ENCODE measurements at places on chromosomes 2 and 18.

DNA sequence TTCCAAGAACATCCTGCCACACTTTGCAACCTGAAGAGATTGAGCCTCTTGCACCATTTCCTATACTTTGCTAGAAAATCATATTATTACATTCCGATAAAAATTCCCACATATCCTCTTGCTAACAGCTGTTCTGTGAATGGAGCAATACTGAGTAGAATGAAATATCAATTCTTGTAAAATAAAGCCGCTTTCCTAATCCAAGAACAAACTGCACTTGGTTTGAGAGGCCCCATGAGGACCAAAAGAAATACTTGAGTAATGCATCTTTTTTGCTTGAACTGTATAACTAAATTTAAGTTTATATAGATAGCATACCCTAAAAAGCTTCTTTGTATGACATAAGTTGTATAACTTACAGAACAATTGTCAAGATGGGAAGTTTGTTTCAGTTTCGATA lies 632.4 kb upstream of the SLC8A1 start:
- no peak for DNase-seq

GRCh38 chr2:124339709-124340108 lies 314.6 kb downstream of the CNTNAP5 start:
- DNase-seq = no peak

GRCh38 chr18:32139835-32140283 lies 48.2 kb downstream of the RNF138 start:
- DNase-seq = no peak

DNA sequence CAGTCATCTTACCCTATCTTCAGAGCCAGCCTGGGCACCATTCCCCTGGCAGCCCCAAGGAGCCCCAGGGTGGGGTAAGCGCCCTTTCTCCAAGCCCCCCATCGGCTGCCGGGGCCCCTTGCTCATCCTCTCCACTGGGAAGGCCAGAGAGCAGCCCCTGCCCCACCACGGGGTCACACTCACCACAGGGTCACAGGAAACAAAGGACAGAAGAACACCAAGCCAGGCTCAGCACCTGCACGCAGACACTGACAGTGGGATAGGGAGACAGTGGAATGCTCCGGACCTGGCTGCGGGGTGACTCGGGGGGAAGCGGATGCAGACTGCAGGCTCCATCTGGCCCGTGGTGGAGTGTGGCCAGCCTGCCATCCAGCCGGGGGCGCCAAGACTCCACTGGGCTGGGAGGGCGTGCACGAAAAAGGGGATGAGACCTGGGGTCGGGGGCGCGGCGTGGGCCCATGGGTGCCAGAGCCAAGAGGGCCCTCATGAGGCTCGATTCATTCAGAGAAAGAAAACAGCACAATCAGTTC lies 21.1 kb downstream of the HDAC4 start:
- DNase-seq = no peak

GRCh38 chr2:144996225-144996795 lies 476.4 kb upstream of the ZEB2 start:
- no peak for DNase-seq

- no peak for DNase-seq
Measured at GRCh38 chr18:12458771-12459170, 51.0 kb downstream of the PRELID3A start.

DNA sequence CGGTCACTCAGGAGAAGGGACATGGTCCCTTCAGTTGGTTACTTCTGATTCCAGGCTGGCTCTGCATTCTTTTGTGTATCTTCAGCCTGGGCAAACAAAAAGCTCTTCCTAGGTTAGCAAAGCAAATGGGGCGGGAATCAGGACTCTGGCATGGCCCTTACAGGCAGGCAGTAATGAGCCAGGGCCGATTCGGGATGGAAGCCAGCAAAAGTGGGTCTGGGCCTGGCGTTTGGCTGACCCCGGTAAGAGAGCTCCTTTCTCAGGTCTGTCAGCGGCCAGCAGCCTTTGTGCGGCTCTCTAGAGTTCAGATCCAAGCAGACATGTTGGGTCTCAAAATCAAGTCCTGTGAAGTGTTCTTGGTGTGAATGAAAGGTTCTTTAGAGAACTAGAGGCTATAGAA lies 81.5 kb upstream of the EML6 start:
- DNase-seq = no peak

DNA sequence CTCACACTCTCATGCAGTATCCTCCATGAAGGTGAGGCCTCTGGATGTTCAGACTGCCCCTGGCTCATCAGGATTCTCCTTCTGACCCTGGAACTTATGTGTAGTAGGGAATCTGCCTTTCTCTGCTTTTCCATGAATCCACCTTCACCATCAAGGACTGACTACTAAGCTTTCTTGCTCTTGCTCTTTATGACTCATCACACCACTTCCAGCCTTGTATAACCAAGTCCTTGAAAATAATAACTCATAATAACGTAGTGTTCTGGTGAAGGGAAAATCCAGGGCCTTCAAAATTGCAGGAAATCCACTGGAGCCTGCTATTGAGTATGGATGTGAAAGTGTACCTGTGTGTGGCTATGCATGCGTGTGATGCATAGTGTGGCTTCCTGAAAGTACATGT lies 11.3 kb upstream of the KCNS3 start:
- DNase-seq = no peak

DNA sequence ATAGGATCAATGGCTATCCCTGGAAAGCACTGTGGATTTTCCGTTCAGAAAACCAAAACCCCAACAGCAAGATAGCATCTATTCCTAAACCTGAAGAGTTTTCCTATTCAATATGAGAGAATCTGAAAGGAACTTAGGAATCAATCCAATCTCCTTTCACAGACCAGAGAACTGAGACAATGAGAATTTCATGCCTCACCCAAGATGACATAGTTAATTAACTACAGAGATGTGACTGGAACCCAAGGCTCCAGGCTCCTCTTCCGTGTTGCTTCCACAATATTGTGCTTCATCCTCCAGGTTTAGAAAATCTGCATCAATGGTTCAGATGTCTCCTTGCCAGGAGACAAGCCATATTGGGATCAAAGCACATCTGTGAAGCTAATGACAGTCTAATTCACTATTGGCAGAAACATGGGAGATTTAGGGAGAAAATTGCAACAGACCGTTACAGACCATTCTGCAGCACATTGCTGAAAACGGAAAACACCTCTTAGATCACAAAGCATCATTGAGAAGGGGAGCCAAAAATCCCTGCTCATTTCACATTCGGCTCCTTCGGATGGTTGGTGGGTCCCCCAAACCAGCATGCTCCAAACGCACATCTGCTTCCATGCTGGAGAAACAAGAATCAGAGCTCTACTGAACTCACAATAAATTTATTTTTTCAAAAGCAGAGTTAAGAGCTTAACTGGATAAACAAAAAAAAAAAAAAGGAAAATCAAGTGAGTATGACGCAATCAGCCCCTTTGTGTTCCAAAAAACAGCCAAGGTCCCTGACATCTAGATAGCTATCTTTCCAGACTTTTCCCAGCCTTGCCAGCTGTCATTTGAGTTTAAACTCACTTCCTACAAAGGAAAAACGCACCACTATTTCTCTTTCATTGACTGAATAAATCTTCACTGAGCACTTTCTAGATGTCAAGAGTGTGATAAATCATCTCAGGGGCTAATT lies 290.3 kb downstream of the C1D start:
- DNase-seq = no peak

- DNase-seq = no peak
Measured at GRCh38 chr18:26768385-26768784, 97.1 kb downstream of the AQP4 start.

- no peak for DNase-seq
Measured at GRCh38 chr18:58993260-58993659, 128.6 kb downstream of the ZNF532 start.

DNA sequence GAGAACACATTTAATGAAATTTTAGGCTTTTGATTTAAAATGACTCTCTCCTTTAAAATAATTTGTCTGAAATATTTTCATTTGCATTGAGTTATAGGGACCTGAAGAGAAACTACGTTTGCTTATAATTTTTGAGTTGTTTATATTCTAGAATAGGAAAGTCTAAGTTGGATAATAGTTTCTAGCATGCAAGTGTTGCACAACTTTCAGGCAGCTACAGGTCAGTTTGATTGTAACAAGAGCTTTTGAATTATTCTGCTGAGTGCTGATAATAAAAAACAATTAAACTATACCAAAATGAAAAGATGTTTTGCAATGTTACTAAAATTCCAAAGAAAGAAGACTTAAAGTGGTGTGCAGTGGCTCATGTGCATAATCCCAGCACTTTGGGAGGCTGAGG lies 71.0 kb downstream of the PDE1A start:
- no peak for DNase-seq

DNA sequence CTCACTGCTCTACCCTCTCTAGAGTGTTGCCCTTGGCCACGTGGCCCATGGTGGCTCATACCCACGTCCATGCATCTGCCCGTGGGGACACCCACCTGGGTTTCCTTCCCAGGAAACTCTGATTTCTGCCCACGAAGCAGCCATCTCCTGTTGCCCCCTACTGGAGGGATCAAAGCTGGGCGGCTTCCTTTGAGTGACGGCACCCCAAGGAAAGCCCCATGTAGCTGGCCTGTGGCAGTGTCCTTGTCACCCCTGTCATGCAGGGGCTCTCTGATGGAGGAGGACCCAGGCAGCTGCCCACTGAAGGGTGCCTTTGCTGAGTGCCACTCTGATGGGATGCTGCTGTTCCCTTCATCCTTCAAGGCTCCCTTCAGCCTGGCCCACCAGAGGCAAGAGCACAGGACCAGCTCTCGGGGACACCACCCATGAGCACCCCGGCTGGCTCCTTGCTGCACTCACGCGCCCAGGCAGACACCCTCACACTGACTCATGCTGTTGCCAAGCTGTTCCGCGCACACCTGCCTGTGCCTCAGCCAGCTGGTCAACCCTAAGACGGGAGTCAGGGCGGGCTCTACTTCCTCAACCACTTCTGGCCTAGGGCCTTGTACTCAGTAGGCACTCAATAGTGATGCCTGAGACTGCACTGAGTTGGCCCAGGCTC lies 101.1 kb downstream of the CTIF start:
- no peak for DNase-seq

- DNase-seq = no peak
Measured at GRCh38 chr2:176409671-176410070, 140.4 kb downstream of the MTX2 start.

DNA sequence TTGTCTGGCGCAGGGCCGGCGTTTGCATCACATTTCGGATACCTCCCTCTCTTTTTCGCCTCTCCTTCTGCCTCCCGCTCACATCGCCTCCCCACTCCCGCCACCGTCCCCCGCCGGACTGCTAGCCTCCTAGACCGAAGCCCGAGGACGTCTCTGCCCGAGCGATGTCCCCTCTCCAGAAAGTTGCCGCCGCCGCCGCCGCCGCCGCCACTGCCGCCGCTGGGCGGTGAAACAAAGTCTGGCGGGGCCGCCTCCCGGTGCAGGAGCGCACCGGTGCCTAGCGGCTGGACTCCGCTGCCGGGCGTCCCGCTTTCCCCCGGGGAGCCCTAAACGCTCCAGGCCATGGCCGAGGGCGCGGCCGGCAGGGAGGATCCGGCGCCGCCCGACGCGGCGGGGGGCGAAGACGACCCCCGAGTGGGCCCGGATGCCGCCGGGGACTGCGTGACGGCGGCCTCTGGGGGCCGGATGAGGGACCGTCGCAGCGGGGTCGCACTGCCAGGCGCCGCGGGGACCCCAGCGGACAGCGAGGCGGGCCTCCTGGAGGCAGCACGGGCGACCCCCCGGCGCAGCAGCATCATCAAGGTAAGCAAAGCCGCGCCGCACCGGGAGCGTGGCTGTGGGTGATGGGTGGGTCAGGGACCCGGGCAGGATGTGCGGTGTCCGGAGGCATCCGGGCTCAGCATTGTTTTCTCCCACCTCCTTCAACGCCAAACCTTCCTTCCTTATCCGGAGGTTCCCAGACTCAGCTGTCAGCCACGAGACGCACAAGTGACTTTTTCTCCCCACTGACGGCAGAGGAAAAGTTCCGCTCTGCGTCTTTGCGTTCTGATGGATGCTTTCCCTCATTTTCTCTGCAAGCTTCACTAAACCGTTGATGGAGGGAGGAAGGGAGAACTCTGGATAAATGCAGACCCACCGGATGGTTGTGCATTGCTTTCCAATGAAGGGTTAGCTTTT lies 643 bp downstream of the PLCL1 start:
- DNase-seq = no peak

GRCh38 chr2:180494286-180494685 lies 486.1 kb upstream of the UBE2E3 start:
- no peak for DNase-seq

DNA sequence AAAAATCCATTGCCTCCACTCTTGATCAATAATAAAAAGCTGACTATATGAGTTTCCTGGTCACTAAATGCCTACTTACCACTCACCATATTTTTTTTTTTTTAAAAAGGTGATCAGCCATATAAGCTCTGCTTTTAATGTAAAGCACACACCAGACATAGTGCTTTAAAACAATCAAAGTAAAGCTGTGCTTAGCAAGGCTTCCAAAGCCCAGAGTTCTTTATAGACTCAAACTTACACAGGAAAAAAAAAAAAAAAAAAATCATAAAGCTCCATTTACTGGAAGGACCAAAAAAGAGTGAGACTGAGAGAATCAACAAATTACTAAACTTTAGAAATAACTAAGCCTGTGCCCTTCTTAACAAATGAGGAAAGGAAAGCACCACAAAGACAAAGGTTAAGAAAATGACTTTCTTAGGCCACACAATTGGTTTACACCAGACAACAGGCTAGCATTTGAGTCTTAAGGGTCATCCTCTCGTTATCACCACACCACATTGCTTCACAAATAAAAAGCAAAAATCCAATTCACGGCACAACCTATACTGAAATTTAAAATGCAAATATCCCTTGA lies 11.2 kb downstream of the ACVR1 start:
- DNase-seq = no peak

DNA sequence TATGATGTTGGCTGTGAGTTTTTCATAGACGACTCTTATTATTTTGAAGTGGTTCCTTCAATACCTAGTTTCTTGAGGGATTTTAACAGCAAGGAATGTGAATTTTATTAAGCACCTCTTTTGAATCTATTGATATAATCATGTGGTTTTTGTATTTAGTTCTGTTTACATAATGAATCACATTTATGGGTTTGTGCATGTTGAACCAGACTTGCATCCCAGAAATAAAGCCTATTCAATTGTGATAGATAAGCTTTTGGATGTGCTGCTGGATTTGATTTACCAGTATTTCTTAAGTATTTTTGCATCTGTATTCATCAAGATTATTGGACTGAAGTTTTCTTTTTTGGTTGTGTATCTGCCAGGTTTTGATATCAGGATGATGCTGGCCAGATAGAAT lies 131.6 kb upstream of the SCN7A start:
- DNase-seq = no peak
